ENCODE measurements at places on chromosomes 5 and 9.
A peak's percentile ranks its signal among the peaks of the same experiment; 100 is the strongest.

DNA sequence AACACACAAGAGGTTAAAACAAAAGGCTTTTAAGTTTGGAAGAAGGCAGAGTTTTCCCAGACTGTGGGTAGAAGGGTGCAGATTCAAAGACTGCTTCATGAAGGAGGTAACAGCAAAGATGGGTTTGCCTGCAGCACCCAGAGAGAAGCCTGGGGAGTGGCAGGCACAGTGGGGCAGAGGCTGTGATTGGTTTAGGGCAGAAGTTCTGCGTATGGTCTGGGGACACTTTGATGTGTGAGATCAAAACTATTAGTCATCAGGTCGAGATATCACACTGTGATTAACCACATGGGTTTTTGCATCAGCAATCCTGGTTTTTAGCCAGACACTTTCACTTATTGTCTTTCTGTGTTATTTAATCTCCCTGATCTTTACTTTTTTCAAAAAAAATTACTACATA, 188.8 kb upstream of the GLRA1 start:
- peak; percentile 64 for DNase-seq

DNA sequence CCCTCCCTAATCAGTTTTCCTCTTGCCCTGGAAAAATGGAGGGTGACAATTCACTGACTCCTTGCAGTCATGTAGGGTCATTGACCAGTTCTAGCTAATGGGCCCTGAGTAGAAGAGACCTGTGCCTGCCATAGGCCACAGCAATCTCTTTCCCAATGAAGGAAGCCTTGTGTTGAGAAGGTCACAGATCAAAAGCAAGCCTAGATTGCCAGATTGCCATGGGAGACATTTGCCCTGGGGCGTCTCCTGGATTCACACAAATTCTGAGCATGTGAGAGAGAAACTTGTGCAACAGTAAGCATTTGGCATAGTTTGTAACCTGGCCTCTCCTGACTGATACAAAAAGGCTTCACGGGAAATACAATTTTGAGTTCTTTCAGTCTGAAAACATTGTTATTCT, 148.0 kb downstream of the NUDT12 start:
- DNase-seq, result no peak

DNA sequence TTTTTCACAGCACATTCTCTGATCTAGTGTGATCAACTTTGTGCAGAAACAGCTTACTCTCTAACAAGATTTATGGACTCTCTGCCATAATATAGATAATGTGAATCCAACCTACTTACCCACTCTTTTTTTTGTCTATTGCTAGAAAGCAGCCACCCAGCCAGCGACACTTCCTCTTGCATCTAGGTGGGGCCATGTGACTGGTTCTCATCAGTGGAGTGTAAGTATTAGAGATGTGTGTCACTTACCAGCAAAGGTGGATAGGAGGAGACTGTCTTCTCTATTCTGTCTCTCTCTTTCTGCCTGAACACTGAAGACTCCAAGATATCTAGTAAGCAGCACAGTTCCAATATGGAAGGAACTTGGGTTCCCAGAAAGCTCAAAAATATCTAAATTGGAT, 174.8 kb downstream of the MCTP1 start:
- DNase-seq, result no peak

DNA sequence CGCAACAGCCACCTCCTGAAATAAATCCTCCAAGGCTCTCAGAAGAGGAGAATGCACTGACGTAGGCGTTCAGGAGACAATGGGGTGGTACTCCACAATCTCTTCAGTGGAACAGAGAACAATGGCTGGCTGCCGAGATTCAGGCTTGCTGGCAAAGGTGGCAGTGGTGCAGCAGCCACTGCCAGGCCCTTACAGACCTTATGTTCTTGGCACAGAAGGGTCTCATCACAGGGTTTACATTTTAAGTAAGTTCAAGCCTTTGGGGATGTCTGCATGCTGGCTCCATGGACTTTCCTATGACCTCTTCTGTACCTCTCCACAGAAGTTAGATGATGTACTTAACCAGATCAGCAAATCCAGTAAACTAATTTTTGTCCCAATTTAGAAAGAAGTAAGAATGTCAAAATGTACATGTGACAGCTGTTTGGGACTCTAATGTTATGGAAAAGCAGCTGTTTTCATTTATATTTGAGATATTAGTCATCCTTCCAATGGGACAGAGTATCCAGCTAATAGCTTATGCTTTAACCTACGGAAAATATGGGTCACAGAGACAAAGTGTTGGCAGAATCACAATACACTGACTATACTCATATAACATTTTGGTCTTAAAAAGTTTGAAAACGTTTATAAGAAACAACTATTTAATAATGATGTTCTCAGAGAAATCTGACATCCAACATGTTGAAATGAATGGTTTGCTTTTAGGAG, 180.9 kb downstream of the MAPKAP1 start:
- DNase-seq, result no peak

DNA sequence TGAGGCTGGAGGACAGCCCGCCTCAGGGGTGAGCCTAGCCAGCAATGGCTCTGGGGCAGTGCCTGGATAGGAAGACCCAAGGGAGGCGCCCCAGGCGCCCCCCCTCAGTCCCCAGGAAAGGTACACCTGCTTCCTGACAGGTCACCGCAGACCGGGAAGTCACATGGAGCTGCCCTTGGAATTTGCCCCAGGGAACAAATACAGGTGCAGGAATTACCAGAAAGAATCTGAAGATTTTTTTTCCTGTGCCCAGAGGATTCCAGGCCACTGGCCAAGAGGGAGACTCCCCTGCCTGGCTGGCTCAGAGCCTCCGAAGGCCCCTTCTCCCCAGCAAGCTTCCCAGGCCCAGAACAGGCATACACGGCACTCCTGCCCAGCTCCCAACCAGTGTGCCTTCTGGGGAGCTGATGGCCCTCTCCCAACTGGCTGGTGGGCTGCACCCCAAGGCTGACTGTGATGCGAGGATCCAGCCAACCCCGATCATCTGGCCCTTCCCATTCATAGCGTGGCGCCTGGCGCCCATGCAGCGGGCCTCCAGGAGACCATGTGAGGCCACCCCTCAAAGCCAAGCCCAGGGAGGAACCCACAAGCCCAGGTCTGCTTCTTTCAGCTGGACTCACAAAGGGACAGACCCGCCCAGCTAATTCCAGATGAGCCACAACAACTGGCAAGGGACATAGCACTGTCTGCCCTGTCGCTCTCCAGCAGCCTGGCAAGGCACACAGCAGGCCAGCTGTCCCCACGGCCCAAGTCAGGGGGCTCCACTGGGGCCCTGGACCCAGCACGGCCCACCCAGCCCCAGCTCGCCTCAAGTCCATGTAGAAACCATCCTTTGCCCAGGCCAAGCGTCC, 2.3 kb downstream of the TPRN start:
- DNase-seq, result no peak

DNA sequence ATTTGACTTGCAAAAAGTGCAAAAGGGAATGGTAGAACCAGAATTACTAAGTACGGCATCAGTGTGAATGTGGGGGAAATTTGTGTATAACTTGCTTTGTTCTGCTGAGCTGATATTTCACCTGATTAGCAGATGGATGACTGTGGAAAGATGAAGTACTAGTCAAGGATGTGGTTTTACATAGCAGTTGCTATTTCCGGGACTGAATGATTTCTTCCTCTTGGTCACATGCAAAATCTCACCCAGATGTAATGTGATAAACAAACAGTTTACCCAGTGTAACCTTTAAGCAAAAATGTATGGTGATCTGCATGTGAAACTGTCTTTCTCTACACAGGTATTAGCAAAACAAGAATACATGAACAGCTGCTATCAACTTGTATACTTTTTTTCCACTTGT, 46.1 kb downstream of the DCP2 start:
- DNase-seq, result peak; percentile 79

DNA sequence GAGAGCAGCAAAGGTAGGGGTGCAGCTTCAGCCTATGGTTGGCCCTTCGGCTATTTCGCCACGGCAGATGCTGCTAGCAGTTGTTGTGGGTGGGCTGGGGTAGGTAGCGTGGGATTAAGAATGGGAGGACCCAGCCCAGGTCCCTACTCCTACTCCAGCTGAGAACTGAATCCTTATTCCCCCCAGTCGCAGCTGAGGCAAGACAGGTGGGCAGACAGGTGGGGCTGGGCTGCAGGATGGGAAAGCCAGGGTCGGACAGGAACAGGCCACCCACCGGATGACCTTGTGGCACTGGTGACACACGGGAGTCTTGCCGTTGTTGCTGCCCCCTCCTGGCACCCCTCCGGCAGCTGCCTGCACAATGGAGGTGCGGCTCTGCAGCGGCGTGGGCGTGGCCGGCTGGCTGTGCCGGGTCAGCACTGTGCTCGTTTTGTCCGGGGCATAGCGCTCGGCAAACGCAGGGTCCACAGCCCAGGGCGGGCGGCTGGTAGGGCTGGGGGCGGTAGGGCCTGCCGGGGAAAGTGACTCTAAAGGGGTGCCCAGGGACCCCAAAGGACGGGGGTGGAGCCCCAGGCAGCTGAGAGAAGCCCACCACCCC, 8.2 kb downstream of the PDLIM7 start:
- no peak for DNase-seq

GRCh38 chr5:56565644-56566043, 249.7 kb upstream of the MAP3K1 start:
- no peak for DNase-seq

DNA sequence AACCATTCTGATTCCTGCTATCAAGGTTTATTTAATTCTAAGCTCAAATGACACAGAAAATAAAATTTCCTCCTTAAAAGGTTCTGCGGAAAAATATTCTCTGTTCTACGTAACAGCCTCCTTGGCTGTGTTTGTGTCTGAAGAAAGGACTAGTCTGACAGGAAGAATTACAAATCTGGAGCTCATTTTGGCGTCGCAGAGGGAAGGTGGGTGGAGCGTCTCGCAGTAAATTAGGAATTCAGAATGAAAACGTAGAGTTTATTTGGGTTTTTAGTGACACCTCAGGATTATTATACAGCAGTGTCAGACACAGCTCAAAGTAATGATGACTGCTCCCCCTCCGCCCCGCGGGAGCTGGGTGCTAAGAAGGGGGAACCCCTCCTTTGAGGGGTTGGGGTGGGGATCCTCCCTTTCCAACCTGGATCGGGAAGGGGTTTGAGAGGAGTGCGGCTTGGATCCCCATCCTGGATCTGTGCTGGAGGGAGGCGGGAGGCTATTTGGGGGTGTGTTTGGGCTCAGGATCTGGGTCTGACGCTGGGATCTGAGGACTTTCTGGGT, 933 bp upstream of the TGFBR1 start:
- DNase-seq, result no peak

DNA sequence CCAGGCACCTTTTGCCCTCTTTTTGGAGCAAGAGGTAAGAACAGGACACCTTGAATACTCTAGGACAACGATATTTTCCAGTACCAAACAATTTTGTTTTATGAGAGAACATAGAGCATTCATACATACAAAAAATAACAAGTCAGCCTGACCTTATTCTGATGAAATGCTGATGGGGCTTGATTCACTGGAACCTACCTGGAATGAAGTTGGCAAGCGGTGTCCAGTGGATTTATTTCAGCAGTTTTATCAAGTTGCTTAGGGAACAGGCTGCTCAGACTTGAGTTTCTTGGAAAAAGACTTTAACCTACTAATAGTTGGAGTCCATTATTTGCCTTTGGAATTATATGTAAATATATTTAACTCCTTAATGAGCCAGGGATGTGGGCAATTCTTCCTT, 322.0 kb downstream of the ARRDC3 start:
- no peak for DNase-seq

- no peak for DNase-seq
These were observed 670.3 kb downstream of the TLE4 start for GRCh38 chr9:80242022-80242421.

DNA sequence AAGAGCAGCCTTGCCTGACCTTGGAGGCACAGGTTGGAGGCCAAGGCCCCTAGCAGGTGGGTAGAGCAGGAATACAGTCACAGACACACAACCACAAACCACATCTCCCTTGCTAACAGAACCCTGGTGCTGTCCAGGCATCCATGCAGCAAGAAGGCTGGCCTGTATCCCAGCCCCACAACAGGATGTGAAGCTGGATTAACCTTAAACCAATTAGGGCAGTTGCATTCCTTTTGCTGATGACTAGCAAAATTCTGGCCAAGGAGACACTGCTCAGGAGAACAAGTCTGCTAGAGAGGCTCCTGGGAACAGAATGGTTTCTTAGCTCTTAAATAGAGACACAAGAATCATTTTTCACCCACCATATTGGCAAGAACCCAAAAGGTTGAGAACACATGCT, 97.8 kb downstream of the C5orf15 start:
- DNase-seq, result no peak

DNA sequence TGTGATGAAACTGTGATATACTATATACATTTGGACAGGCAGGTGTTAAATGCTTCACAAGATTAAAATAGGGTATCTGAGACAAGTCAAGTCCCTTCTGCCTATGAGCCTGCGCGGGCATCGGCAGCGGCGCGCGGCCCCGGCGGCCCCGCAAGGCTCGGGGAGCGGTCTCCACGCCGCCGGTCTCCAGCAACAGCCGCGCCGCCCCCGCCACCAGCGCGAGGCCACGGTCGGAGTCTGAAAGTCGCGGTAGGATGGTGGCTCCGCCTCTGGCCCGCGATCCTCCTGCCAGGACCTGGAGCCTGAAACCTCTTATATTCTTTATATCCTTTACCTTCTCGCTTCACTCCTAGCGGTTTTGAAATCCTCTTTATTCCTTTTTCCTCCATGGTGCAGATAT, 99.4 kb downstream of the INSL6 start:
- no peak for DNase-seq

GRCh38 chr5:132008163-132008473, 3.3 kb downstream of the ACSL6 start:
- DNase-seq, result no peak

GRCh38 chr9:68872026-68872501, 141.8 kb downstream of the PRKACG start:
- DNase-seq, result no peak

- DNase-seq, result no peak
These were observed 79.9 kb downstream of the ACTL7B start for GRCh38 chr9:108775901-108776306.

DNA sequence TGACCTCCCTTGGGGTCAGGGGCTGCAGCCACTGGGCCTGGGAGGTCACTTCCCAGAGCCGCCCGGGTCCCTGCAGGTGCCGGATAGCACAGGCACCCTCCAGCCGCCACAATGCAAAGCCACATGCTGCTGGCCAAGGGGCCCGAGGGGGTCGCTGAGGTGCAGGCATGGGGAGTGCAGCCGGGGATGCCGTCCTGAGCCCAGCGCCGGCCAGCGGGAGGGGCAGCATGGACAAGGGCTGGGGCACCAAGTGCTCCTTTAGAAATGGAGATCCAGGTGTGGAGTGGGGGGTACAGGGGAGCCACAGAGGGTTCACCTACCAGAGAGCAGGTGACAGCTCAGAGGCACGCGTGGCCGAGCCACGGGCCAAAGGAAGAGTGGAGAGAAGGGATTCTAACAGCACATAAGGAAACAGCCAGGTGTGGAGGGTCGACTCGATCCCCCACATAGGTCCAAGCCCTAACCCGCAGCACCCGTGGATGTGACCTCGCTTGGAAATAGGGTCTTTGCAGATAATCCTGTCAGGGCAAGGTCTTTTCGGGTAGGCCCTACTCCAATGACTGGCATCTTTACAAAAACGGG, 24.7 kb downstream of the ZDHHC11B start:
- DNase-seq, result no peak

GRCh38 chr5:8721536-8721935, 824.3 kb downstream of the SEMA5A start:
- no peak for DNase-seq

- no peak for DNase-seq
These were observed 132.9 kb upstream of the NR3C1 start for GRCh38 chr5:143536364-143536763.

Data from central memory CD4-positive, alpha-beta T cell (primary cell).